Mesenchymal stem cell (in vitro differentiated cells and primary cell): ENCODE measurements at places on chromosomes 2 and 18.

GRCh38 chr2:10806543-10806942 lies 6.0 kb downstream of the PDIA6 start:
- DNase-seq, result no peak

DNA sequence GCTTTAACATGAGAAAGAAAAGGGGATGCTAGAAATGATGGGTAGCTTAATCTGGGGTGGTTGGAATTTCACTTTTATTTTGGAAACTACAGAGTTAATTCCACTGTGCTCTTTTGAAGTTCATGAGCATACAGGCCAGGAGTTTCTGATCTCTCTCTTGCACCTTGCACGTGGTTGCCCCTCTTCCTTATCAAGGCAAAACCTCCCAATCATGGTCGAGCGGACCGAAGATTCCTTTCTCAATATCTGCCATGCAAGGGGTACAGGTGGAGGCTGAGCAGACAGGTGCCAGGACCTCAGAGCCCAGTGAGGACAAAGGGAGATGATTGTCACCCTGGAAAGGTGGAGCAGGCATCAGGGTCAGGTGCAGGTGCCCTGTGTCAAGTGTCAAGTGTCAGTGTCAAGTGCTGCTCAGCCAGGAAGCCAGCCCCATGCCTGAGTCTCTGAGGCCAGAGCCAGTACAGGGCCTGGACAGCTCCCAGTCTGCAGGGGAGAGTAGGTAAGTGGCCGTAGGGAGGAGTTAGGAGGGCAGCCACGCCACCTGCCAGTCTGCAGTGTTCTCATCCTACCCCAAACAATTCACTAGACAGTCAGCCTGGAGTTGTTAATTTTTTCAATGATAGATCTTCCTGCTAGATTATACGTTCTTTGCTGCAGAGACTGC lies 42.2 kb downstream of the LPIN1 start:
- no peak for DNase-seq

DNA sequence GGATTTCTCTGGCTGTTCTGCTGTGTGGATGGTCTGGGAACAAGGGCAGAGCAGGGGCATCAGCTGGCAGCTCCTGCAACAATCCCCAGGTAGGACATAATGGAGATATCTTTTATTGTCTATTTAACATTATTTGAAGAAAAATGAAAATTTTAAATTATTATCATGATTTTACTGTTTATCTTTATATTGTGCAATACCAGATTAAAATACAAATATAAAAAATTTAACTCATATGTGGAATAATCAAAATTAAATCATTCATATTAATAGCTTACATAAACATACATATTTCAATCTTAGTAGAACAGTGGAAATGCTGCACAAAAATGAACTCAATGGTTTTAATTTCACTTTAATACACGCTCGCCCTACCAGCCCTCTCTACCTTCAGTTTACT lies 70.6 kb upstream of the FAM110C start:
- DNase-seq, result no peak

GRCh38 chr2:237859533-237860272 lies at the start of gene RAMP1:
RAMP1 (plus strand) TSS chr2:237859623; CDS start chr2:237859676, 53 bp downstream.
- peak; percentile 37 for DNase-seq

- no peak for DNase-seq
These were observed 102.8 kb upstream of the RBMS1 start for GRCh38 chr2:160596441-160596840.

DNA sequence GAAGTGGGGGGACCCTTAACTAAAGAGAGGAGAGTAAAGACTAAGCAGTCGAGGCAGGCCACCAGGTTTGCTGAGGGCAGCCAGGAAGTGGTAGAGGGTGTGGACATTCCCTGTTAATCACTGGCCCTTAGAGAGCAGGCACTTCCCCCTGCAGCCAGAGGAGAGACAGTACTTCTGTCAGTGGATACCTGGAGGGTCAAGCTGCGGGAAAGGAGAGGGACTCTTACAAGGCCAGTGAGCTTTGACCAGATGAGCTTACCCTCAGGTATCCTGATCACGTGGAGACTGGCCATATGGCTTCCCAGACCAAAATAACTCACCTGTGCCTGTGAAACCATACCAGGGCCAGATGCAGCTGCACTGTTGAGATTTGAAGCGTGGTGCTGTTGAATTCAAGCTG lies 28.6 kb downstream of the ITGA6 start:
- DNase-seq, result no peak

GRCh38 chr2:163252199-163252598 lies 413.6 kb upstream of the KCNH7 start:
- no peak for DNase-seq

GRCh38 chr2:164314148-164314547 lies 307.1 kb downstream of the GRB14 start:
- DNase-seq, result peak; percentile 57

DNA sequence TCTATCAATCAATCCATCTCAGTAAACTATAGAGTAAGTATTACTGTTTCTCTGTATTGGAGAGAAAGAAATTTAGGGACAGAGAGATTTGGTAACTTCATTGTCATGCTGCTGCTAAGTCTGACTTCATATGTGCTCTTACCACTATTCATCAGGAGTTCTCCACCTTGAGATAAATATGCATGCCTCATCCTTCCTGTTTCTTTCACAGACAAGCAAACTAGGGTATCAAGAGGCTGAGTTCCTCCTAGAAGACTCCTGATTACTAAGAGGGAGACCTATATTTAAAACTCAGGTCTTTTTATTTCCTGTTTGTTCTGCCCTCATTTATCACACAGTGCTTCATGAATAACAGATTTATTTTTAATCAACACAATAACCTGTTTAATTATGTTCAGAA lies 34.1 kb downstream of the RIT2 start:
- DNase-seq, result no peak

GRCh38 chr2:207528980-207529329 lies 807 bp upstream of the CREB1 start:
- peak; percentile 65 for DNase-seq

- no peak for DNase-seq
These were observed 92.8 kb upstream of the NEDD4L start for GRCh38 chr18:57951117-57951796.

- no peak for DNase-seq
These were observed 165.9 kb upstream of the STON1 start for GRCh38 chr2:48364100-48364499.

GRCh38 chr2:204920776-204921175 lies 375.5 kb downstream of the PARD3B start:
- no peak for DNase-seq

GRCh38 chr18:51153659-51154371 lies 43.7 kb downstream of the MEX3C start:
- no peak for DNase-seq

- DNase-seq, result no peak
These were observed 139.4 kb downstream of the ASB1 start for GRCh38 chr2:238566001-238566645.

GRCh38 chr2:16264931-16265540 lies 324.7 kb downstream of the MYCN start:
- no peak for DNase-seq

GRCh38 chr18:36769172-36769571 lies 59.6 kb downstream of the TPGS2 start:
- no peak for DNase-seq

DNA sequence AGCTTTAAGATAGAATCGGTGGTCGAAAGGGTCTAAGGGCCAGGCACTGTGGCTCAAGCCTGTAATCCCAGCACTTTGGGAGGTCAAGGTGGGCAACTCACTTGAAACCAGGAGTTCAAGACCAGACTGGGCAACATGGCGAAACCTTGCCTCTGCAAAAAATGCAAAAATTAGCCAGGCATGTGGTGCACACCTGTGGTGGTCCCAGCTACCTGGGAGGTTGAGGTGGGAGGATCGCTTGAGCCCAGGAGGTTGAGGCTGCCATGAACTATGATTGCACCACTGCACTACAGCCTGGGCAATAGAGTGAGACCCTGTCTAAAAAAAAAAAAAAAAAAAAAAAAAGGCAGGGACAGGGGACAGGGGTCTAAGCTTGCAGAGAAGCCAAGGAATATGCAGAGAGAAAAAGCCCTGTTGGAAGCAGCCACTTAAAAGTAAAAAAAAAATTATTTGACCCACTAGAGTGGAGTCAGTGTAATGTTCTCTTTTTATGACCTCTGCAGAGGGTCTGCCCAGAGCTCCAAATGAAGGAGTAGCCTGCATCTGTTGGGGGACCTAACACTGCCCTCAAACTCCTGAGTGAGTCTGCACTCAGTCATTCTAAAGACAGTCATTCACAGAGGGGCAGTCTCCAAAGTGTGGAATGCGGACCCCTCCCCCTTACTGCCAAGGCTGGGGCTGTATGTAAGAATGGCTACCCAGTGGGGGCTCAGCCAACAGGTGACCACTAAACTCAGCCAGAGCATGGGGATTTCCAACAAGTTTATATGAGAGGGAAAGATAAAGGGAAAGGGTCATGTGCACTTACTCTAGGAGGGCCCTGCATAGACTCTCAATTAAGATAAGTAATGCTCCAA lies 118.5 kb upstream of the CDCA7 start:
- no peak for DNase-seq

DNA sequence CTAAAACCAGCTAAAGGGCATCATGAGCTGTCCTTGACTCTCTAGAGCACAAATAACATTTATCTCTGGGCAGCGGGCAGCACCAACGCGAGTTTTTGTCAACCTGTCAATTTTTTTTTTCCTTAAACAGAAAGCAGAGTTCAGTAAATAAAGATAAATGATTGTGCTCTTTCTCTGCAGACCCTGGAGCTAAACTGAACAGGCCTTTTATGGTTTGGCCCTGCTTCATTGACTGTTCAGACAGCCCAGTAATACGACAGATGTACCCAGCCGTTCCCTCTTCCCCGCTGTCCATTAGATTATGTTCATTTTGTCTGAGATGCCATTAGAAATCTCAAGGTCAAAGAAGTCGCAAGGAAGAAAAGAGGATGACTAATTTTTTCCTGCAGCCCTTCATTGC lies 280.5 kb upstream of the PIK3C3 start:
- DNase-seq, result no peak

GRCh38 chr2:38279201-38279600 lies 97.9 kb downstream of the ATL2 start:
- DNase-seq, result no peak

DNA sequence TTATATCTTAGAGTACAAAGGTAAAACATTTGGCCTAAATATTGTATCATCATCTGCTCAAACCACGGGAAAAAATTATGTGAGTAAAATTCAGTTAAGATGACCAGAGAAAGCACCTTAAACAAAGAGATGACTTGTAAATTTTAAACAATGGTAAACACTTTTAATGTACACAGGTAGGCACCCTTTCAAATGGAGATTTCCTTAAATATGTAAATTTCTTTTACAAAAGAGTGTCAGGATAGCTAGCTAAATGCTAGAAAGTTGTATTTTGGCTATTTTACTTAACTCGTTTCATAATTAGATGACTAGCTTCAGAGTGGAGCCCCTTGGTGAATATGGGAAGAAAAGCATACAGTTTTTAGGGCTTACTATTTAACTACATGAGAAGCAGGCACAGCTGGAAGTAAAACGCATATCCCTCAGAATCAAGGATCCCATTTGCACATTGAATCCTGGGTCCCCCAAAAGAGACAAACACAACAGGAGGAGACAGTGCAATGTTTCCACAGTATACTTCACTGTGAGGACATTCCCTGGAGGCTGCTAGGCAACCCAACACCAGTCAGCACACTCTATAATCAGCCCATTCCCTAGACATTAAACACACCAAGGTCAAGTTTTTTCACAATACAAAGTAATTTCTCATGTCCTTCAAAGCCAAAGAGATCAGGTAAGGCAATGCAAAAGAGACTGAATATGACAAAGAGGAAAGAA lies 1154.4 kb downstream of the DPP10 start:
- no peak for DNase-seq

GRCh38 chr2:238845583-238846377 lies 2.1 kb upstream of the TWIST2 start:
- peak; percentile 20 for DNase-seq

GRCh38 chr2:238685327-238685709 lies 162.6 kb upstream of the TWIST2 start:
- DNase-seq, result no peak

GRCh38 chr2:44191739-44192138 lies 23.1 kb downstream of the PPM1B start:
- DNase-seq, result no peak
